ENCODE measurements at places on chromosomes 12 and 14. TPM values are rescaled to one million over a fixed set of nuclear protein-coding genes. Genes with fewer than 3 reads are reported as not detected.

DNA sequence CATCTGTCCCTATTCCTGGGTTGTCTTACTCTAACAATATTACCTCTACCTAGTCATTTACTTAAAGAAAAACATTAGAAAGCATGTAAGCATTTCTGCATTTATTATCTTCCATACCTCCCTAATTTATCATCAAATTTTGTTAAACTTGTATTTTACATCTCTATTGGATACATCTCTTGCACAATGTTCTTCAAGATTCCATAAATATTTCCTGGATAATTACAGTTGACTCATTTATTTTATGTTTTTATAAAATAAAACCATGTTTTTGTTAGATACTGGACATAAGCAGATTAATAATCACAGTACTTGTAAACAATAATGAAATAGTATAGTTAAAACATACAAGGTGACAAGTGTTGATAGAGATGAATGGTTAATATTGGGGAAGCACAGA lies 209.0 kb downstream of the TMTC3 start:
- no peak for DNase-seq

GPRC5D gene
- 0.08 TPM for polyA plus RNA-seq

DNA sequence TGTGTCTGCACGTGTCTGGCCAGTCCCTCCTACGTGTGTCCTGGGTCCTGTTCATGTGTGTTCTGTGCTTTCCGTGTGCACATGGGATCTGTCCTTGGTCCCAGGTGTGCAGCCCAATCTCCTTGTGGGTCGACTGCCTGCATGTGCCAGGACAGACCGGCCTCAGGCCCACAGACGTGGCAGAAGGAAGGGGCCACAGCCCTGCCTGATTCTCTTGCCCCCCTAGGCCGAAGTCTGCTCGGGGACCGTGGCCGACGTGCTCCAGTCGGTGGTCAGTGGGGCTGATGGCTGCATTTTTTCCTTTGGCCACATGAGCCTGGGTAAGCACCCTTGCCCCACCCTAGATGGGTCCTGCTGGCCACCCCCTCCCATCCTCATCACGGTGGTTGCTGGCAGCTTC lies 34.0 kb downstream of the KIF26A start:
- DNase-seq, result no peak

DNA sequence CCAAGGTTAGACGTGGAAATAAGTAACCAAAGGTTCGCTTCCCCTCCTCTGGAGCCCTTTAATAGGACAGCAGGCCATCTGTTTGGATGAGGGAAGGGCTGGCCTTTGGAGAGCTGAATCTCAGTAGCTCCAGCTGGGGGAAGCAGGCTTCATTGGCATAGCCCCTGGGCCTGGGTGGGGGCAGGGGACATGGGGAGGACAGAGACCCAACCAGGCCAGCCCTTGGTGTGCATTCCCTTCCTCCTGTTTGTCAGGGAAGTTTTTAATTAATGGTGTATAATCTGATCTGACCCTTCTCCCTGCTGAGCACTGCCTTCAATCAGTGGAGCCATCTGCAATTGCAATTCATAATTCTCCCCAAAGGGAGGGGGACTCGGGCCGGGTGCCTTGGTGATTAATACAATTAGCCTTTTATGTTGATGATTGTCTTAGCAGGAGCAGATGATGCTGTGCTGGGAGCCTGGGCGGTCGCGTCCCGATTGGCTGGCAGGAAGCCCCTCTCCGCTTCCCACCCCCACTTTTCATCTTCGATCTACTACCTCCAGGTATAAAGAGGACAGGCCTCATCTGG lies 6.4 kb downstream of the AQP6 start:
- no peak for DNase-seq

- DNase-seq, result no peak
Observed at GRCh38 chr12:3113671-3114325, 36.6 kb downstream of the TSPAN9 start.

CAPZA3 gene
- polyA plus RNA-seq, result not detected

GRCh38 chr12:32117316-32117715 lies 10.7 kb downstream of the BICD1 start:
- no peak for DNase-seq

SVOP gene
- polyA plus RNA-seq, result not detected

DNA sequence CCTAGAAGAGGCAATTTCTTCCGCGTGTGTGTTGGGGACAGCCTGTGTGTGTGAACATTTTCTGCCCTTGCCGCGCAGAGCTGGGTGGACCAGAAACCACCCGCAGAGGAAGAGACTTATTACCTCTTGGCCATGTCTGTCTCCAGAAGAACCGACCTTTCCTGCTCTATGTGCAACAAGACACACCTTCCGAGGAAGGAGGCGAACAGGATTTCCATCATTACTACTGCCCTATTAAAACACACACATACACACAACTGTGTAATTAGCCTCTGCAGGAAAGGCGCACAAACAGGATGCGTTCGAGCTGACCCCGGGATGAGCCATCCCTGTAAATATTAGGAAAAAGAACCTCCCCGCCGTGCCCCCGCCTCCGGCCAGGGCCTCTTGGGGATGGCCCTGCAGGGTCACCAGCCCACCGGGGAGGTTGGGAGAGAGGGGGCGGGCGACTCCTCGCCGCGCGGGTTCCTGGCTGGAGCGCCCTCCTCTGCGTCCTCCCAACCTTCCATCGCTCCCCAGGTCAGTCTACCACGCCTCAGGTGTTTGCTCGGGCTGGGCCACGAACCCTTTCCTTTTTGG lies 484 bp upstream of the PRKCH start:
- DNase-seq, result no peak

DNA sequence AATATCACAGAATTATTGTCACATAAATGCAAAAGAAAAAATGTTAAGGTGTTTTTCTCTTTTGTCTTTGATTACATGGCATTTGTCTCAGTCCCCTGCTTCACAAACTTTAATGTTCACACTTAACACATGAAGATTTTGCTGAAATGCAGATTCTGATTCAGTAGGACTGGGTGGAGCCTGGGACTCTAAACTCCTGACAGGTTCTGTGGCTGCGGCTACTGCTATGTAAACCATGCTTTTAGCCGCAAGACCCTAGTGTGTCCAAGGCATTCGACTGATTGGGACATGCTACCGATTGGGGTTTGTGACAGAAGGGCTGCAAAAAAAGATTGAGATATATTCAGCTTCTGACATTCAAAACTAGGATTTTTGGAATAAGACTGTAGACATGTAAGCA lies 72.6 kb upstream of the SLC35F4 start:
- DNase-seq, result no peak

DNA sequence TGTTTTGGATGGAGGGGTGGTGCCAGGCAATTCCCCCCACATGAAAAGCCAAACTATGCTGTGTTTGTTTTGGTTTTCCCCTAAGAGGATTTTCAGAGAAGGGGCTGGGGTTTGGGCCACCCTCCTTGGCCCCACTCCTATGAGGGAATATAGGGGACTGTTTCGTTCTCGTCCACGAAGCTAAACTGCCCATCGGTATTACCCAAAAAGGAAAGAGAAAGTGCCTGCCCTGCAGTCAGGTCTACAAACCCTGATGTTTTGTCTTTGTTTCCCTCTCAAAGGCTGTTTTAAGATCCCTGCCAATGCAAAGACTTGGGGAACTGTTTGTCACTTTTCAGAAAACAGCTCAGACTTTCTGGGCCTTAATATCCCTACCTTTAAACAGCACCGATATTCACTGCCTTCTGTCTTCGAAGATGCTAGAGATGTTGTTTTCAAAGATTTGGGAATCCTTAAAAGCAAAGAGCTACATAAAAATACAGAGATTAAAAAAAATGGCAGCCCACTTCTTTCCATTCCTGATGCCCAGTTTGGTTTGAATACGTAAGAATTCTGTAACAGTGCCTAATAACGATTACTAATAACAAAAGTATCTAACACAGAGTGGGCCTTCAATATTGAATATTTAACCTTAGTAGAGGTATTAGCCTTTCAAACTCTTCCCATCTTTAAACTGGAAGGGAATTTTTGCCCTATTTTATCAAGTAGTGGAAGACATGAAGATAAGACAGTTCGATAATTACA lies 518.4 kb downstream of the MED13L start:
- peak; percentile 18 for DNase-seq

KLRG1 gene
- 0.45 TPM for polyA plus RNA-seq

- peak; percentile 88 for DNase-seq
Observed at GRCh38 chr12:80702889-80703805, 4.3 kb upstream of the MYF6 start.

AMDHD1 gene
- polyA plus RNA-seq, result 0.08 TPM

GRCh38 chr12:38736821-38737220 lies 168.6 kb downstream of the CPNE8 start:
- DNase-seq, result no peak

- DNase-seq, result no peak
Observed at GRCh38 chr14:32104803-32105202, 27.7 kb downstream of the ARHGAP5 start.

GRCh38 chr12:64160021-64160710 lies 61.9 kb downstream of the KICS2 start:
- no peak for DNase-seq

DNA sequence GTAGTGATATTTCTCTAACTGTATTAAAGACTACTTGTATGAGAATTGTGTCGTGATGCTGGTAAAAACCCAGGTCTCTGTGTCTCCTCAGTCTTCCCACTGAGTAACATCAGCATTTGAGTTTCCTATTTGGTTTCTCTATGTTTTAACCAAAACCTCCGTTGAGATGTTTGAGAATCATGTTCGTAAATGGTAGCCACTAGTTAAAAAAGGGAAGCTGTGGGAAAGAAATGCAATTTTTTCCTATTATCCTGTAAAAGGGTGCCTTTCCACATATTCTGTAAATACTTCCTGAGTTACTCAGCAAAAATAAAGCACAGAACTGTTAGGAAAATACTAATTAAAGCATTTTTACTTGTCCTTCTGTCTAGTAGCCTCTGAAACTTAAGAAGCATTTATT lies 7.0 kb downstream of the CLEC1B start:
- no peak for DNase-seq

USP44 gene
- 7.0 TPM for polyA plus RNA-seq

DNA sequence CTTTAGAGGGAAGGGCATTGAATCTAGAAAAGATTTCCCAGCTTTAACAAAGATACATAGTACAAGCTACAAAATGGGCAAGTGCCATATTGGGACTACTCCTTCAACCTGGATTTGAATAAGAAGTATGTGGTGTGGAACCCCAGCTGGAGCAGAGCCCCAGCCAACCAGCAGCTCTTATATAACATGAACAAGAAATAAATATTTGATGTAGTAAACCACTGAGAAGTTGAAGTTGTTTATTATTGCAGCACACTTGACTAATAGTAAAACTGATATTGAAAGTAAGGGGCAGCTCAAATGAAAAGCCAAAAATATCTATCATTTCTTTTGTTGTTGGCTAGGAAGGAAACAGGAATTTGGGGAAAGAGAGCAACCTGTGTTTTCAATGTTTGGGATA lies 701.8 kb downstream of the TMTC2 start:
- no peak for DNase-seq

GRCh38 chr12:91179966-91180561 lies 2.6 kb downstream of the DCN start:
- no peak for DNase-seq

EFCAB11 gene
- polyA plus RNA-seq, result 7.1 TPM
